ENCODE measurements at places on chromosomes 5 and 9. TPM values are rescaled to one million over a fixed set of nuclear protein-coding genes. Genes with fewer than 3 reads are reported as not detected.

DNA sequence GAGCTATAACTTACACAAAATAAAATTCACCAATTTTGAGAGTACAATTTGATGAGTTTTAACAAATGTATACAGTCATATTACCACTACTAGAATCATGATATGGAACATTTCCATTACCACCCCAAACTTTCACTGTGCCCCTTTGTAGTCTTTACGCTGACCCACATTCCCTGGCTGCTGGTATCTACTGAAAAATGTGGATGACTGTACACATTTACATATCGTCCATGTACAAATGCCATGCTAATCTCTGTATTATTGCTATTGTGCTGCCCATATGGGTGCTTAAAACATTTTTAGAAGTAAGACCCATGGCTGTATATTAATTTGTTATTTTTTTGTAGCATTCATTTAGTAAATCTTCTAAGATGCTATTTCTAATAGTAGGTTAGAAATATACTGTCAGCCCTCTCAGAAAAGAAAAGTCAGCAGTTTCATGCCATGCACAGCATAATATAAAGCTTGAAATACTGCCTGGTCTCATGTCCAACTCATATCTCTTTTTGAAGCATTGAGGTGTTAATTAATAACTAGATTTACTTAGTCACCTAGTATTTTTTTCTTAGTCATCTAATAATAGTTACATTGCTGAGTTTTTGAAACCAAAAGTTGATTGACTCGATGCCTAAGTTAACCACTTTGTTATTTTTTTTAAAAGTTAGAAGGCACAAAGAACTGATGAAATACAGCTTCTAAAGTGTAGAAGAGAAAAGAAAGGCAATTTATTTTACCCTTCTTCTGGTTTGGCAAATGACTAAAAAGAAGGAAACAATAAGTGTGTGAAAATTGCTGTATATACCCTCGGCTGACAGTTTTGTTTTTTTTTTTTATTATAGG, 188.3 kb upstream of the MEF2C start:
- no peak for DNase-seq

GRCh38 chr5:133669472-133669871, 57.1 kb upstream of the FSTL4 start:
- no peak for DNase-seq

DNA sequence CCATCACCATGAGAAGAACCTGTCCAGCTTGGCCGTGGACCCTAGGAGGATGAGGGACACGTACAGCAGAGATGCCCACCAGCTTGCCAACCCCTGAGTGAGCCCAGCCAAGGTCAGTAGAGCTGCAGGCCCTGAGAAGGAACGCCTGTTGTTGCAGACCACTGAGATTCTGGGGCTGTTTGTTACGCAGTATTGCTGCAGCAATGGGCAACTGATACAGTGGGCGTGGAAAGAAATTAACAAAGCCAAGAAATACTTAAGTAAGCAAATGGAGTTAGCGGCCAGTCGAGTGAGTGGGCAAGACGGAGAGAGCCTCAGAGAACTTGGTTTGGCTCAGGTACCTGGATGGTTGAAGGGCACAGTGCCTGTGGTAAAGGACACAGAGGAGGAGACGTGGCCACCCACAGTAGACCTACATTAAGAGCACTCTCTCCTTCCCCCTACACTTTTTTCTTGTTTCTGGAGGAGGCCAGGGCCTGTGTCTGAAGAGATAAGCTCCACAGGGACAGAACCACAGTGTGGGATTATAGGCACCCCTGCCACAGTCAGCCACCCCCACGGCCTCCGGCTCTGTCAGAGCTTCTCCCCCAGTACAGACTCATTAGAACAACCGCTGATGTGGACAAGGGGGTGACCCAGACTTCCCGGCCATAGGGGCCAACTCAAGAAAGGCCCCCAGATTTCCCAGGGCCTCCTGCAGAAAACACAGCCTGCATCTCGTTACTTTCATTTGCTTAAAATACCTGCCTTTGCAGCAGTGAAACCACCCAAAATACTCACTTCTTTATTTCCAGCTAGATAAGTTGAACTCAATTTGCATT, 40.1 kb upstream of the GRHPR start:
- no peak for DNase-seq

DNA sequence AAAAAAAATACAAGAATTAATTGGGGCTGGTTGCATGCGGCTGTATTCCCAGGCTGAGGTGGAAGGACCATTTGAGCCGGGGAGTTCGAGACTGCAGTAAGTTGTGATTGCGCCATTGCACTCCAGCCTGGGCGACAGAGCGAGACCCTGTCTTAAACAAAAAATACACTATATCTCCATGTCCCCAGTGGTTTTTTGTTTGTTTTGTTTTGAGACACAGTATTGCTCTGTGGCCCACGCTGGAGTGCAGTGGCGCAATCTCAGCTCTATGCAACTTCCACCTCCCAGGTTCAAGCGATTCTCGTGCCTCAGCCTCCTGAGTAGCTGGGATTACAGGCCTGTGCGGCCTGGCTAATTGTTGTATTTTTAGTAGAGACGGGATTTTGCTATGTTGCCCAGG, 1.2 kb downstream of the COQ4 start:
- no peak for DNase-seq

- no peak for DNase-seq
Measured at GRCh38 chr5:175248416-175248905, 195.5 kb downstream of the DRD1 start.

- DNase-seq = no peak
Measured at GRCh38 chr5:162543437-162543836, 475.9 kb downstream of the GABRG2 start.

- DNase-seq = peak; percentile 73
Measured at GRCh38 chr5:126544087-126544740, 50.8 kb downstream of the ALDH7A1 start.

- peak; percentile 39 for DNase-seq
Measured at GRCh38 chr9:77647267-77648233, 572 bp downstream of the GNA14 start.

DNA sequence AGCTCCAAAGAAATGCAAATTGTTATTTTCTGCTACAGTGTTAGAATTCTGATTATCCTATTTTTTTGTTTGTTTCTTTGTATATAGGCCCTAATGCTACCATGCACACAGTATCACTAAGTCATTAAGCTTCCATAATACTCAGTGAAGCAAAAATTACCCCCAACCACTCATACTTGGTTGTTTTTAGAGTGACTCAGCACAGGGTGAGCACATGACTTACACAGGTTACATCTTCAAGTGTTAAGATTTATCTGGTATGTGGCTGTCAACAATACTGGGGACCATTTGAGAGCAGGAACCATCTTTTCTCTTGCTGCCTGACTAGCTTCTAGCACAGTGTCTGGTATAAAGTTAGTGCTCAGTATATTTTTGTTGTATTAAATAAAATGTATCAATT, 255.8 kb upstream of the SLC24A2 start:
- DNase-seq = no peak

GRCh38 chr5:82656341-82656761, 378.2 kb upstream of the RPS23 start:
- no peak for DNase-seq

DNA sequence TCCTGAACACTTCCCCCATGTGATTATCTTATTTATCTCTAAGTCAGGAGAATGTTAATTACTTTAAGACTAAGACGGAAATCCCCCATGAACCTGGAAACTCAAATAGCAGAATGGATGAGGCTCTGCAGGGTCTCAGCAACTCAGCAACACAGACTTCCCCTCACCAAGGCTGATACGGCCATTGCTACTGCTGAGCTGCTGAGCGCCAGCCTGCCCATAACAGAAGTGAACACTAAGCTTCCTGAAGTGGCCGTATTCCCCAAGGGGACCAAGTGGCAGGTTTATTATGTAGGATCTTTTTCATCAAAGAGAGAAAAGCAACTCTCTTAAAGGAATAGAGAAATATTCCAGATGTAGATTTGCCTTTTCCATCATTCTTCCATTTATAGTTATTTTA, 311.1 kb downstream of the RFX3 start:
- no peak for DNase-seq

- DNase-seq = no peak
Measured at GRCh38 chr9:104389341-104389740, 114.7 kb upstream of the OR13F1 start.

DNA sequence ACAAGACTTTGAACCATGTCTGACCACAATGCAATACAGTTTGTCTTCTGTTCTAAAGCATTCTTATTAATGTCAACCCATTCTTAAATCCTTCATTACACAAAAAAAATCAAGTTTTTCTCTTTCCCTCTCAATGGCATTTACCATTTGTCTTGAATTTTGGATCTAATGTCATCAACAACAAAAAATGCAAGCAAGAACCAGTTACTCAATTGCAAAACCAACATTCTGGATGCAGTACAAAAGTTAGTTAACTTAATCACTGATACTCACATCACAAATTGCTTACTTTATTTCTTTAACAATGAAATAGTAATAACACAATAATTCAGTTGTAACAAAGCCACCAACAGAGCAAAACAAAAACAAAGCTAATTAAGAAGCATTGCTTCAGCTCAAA, 6.0 kb downstream of the C9orf40 start:
- no peak for DNase-seq

- DNase-seq = no peak
Measured at GRCh38 chr5:38029397-38030065, 189.7 kb upstream of the GDNF start.

- no peak for DNase-seq
Measured at GRCh38 chr5:125053179-125053578, 306.7 kb upstream of the ZNF608 start.

GRCh38 chr5:68265822-68266395, 50.4 kb downstream of the PIK3R1 start:
- DNase-seq = peak; percentile 39

- peak; percentile 73 for DNase-seq
Measured at GRCh38 chr9:113649054-113649453, 185.5 kb downstream of the RGS3 start.

GRCh38 chr5:57783693-57784092, 301.1 kb upstream of the ACTBL2 start:
- no peak for DNase-seq

- DNase-seq = no peak
Measured at GRCh38 chr5:171226864-171227263, 82.2 kb upstream of the TLX3 start.

GRCh38 chr5:5613261-5613990, 190.9 kb downstream of the ICE1 start:
- no peak for DNase-seq

DNA sequence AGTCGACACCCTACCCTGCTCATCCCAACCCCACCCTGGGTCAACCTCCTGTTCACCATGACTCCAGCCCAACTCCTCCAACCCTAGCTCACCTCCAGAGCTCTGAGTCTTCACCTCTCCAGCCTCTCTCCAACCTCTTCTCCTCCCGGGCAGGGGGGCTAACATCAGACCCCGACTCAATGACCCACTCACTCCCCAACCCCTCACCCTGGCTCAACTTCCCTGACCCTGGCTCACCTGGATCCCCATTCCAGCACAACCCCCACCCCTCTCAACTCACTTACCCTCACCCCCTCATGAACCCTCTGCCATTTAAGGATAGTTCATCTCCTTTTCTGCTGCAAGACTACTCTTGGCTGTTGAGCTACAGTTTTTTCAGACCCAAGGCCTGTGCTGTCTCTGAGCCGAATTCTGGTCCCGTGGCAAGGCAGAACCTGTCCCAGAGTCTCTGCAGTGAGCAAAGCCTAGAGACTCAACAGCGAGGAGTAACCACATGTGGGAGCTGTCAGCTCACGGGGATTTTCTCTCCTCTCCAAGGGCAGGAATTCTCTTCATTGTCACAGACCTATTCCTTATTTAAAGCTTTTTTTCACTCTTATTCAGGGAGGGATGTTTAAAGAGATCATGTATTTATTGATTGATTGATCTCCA, 29.8 kb downstream of the ANKRD33B start:
- DNase-seq = peak; percentile 9

- DNase-seq = no peak
Measured at GRCh38 chr5:5165541-5166002, 25.4 kb downstream of the ADAMTS16 start.

DNA sequence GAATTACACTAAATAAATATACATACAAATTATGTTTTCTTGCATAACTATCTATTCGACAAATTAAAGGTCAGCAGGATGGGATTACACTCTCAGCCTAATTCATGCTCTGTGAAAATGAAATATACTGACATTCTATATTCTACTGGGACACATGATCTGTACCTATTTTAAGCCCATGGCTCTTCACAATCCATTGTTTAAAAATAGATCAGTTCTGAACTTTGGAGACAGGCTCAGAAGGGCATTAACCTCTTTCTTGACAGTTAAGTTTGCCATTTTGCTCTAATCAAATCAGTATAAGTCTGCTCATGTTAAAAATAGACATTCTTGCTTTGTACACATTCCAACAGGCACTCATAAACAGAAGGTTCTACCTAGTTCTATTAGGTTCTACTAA, 361.2 kb downstream of the HCN1 start:
- DNase-seq = no peak

DNA sequence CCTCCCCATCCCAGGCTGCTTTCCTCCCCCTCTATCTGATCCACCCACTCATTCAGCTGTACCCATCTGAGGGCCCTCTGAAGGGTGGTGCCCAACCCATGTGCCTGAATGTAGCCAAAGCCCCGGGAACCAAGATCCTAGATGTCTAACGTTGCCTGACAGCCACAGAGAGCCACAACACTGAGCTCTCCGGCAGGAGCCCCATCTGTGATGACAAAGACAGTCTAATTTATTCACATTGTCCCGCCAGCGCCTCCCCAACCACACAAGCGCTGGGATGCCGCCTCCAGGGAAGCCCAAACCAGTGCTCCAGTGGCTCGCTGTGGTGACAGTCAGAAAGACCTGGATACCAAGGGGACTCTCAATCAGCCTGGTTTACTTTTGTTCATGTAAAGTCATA, 8.4 kb downstream of the IGFBPL1 start:
- no peak for DNase-seq

DNA sequence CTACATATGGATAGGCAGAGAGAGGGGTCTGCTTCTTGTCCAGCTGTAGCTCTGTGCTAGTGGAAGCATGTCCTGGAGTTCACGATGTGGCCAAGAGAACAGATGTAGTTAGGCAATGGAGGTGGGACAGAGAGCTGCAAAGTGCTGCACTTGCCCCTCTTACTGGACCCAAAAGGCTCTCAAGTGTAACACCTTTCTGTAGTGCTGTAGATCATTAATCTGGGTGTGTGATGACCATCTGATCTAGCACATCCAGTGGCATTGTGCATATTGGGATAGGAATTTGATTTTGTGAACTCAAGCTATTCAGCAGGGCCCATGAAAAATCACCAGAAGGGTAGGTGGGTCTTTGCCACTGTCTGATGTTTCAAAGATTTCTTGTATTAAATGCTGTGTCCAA, 151.4 kb downstream of the KDM4C start:
- DNase-seq = no peak

- no peak for DNase-seq
Measured at GRCh38 chr9:69136185-69136584, 37.9 kb upstream of the TJP2 start.

Gene TRIO
- total RNA-seq = 295 TPM

Gene NR5A1
- 65.2 TPM for total RNA-seq

Gene MYMK
- total RNA-seq = not detected

Gene MARCHF11
- total RNA-seq = 28.7 TPM

Gene BRINP1
- 1.7 TPM for total RNA-seq

Gene RGS7BP
- 7.8 TPM for total RNA-seq

Gene CKMT2
- 27.6 TPM for total RNA-seq

Gene NDUFA8
- 62.1 TPM for total RNA-seq

Gene PCDHGA2
- 31.0 TPM for total RNA-seq

Gene AGXT2
- total RNA-seq = not detected

Gene RANBP6
- 16.0 TPM for total RNA-seq

Gene IRX1
- 0.47 TPM for total RNA-seq

Gene KLHL3
- total RNA-seq = 26.2 TPM

Gene PTCD2
- total RNA-seq = 8.2 TPM

Gene PDLIM4
- total RNA-seq = 11.8 TPM

Gene IFNA13
- total RNA-seq = 0.63 TPM

Gene PCDHAC2
- total RNA-seq = 19.6 TPM

Measured in testis (tissue), 5 donors.